Activated T-cell treated with anti-CD3 and anti-CD28 coated beads, Interleukin-2, amount 50 U/mL, for 24 hours (primary cell): ENCODE measurements at places on chromosomes 12 and 14.

DNA sequence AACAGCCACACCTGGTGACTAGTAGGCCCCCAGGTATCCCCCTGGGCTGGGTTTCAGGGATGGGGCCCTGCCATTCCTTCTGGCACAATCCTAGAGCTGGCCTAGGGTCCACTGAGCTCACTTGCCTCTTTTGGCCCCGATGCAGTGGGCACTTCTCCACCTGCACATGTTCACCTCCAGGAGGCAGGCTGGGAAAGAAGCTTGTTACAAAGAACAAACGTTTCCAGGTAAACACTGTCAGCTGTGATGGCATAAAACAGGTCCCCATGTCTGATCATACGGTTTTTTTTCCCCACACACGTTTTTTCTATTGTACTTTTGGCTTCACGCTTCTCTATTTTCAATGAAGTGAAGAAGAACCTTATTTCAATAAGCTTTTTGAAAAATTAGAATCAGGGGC, 15.8 kb upstream of the HVCN1 start:
- no peak for DNase-seq

GRCh38 chr12:8491646-8492530, 21.4 kb upstream of the CLEC4D start:
- no peak for DNase-seq

DNA sequence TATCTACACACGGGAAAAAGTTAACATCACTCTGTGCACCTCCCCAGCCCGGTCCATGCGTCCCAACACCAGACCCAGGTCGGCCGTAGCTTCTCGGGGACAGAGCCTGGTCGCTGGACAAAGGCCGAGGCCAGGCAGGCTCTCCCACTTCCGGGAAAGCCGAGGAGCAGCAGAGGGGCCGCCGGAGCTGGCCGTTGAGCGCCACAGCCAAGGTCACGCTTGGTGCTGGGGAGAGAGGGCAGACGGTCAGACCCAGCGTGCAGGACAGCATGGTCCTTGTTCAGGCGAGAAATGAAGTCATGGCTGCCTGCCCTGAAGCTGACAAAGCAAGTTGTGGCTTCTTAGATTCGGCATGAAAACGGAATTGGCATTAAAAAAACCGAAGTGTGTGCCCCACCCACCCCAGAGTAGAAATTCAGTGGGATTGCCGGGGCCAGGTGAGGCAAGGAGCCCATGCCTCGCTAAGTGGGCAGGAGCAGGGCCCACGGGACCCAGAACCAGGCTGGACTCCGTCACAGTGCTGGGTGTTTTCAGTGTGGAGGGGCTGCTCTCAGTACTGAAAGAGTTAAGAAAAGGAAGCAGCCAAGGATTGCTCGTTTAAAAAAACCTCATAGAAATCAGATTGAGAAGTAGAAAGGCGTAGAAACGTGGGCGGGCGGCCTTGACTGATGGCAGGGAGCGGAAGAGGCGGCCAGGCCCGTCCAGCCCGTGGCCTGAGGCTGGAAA, 4.3 kb downstream of the ARL6IP4 start:
- no peak for DNase-seq

GRCh38 chr12:69428351-69429073, 41.7 kb upstream of the FRS2 start:
- DNase-seq = no peak

GRCh38 chr12:81461163-81461562, 298.0 kb downstream of the PPFIA2 start:
- no peak for DNase-seq

DNA sequence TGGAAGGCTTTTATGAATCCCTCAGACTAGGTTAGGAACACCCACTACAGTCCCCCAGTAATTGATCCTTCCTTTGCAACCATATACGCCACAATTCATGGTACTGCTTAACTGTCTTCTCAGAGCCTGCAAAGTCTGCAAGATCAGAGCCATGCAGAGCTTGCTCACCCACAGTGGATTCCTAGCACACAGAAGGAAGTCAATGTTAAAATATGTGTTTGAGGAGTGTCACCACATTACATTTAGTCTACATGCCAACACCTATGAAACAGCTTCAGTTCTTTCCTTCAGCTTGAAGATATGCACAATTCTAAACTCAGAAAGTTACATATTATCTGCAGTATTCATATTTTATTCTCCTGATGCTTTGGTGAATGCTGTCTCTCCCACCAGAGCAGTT, 138.5 kb downstream of the NDUFA12 start:
- no peak for DNase-seq

GRCh38 chr14:100402631-100403030, 79.5 kb downstream of the SLC25A47 start:
- DNase-seq = no peak

- DNase-seq = no peak
Observed at GRCh38 chr12:54945082-54945481, 39.5 kb downstream of the TESPA1 start.

- no peak for DNase-seq
Observed at GRCh38 chr12:55925870-55926737, 1.6 kb downstream of the PYM1 start.

- no peak for DNase-seq
Observed at GRCh38 chr14:80475074-80475473, 263.8 kb upstream of the DIO2 start.

GRCh38 chr12:27176765-27177164, 67.3 kb upstream of the STK38L start:
- no peak for DNase-seq

DNA sequence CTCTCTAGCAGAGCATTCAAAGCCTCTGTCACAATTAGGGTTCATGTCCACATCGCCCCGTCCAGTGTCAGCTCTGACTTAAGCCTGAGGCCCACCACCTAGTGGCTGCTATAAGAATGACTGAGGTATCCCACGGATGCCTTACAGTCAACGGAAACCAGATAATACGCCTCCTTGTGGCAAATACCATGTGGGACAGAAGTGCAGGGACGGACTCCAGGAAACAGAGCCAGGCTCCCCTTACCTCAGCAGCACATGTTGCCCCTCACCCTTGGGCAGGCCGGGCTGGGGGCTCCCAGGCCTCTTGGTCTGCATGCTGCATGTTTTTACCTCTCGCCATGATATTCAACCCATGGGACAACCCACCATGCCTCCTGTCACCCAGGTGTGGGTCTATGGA, 86.3 kb downstream of the VWF start:
- peak; percentile 41 for DNase-seq

DNA sequence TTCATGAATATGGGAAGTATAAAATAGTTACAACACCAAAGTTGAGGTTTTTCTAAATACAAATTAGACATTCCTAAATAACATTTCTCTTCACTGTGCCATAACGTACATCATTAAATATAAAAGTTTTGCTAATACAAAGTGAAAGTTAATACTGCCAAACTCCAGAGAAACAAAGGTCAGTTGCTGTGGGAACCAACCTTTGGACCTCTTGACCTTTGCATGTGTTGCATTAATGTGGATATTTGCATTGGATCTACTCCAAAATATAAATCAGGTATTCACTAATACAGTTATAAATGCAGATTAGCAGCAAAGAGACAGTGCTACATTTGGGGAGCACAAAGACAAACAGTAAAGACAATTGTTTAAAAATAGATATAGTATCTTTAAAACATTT, 366.0 kb upstream of the USP15 start:
- DNase-seq = no peak
